ENCODE measurements at places on chromosomes 1 and 21. TPM values are rescaled to one million over a fixed set of nuclear protein-coding genes. Genes with fewer than 3 reads are reported as not detected.

DNA sequence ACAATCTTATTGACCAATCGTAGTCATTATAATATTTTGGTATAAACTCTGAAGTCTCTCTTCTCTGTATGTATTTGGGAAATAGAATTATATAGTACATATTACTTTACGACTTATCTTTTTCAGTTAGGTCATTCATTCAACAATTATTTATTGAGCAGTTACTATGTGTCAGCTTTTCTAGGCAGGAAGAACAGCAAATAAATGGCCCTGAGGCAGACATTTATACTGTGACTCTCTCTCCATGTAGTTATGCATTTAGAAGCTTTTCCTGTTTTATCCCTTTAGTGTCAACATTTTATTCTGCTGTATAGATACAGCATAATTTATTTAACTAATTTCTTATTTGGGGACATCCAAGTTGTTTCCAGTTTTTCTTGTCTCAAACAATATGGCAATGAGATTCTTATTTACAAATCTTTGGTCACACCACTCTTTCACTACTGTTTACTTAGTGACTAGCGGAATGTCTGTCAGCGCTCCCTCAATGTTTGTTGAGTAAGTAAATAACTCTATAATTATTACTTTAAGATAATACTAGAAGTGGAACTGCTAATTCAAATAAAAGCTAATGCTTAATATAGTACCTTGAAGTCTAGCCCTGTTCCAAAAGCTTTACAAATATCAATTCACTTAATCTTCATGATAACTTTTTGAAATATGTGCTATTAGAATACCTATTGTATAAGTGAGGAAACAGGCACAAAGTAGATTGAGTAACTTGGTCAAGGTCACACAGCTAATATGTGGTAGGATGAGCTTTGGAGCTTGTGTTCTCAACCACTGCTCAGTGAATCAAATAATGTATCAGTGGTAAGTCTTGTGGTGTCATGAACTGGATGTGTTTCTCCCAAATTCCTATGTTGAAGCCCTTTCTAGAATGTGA, 465.6 kb downstream of the SIPA1L2 start:
- DNase-seq: no peak

- peak; percentile 89 for DNase-seq
Observed at GRCh38 chr1:244964112-244964971, 100.0 kb upstream of the HNRNPU start.

DNA sequence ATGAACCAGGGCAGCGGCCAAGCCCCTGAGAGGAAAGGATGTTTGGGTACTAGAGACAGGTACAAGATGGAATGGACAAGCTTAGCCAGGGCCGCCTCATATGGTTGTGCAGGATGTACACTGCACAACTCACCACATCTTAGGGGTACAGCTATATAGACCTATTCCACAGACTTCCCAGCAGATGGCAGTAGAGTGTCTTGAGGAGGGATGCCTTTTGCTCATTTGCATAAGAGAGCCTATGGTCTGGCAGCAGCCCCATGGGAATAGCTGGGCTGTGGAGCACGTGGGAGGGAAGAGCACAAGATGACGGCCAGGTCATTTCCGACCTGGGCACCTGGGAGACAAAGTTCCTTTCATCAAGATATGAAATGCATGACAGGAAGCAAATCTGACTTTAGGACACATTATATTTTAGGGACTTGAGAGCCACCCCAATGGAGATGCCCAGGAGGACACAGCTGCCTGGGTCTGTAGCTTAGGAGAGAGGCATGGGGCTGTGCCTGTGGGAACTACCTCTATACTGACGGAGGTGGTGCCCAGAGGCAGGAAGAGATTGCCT, 215.5 kb downstream of the KCNJ6 start:
- DNase-seq: peak; percentile 79

DNA sequence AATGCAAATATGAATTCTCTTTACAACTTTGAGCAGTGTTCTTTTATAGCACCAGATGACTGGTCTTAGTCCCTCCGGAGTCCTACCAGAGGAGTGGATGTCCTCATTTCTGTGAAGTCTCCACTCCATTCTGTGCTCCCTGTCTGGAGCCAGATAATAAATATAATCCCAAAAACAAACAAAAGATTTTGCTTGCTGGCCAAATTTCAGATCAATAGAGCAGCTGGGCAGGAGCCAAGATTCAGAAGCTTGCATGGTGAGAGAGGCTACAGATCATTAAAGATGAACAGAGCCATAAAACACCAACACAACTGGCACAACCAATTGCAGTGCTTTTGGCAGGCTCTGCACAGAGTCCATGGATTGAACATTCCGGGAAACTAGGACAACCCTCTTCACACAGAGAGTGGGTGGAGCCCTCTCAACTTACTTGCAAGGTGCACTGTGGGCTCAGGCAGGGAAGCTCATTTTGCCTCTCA, 231.5 kb upstream of the SNX7 start:
- no peak for DNase-seq

- DNase-seq: no peak
Observed at GRCh38 chr1:57713501-57713900, 289.6 kb upstream of the DAB1 start.

DNA sequence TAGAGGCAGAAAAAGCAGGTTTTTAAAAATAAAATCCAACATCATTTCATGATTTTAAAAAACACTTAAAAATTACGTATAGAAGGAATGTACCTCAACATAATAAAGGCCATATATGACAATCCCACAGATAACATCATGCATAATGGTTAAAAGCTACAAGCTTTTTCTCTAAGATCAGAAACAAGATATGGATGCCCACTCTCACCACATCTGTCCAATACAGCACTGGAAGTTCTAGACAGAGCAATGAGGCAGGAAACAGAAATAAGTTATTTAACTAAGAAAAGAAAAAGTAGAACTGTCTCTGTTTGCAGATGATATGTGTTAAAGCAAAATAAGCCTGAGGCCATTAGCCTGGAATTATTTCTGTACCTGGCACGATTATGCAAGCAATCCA, 96.3 kb downstream of the UCHL5 start:
- DNase-seq: no peak

C8A gene
- not detected for total RNA-seq

GRCh38 chr1:82161700-82162141, 361.0 kb downstream of the ADGRL2 start:
- DNase-seq: peak; percentile 29

DNA sequence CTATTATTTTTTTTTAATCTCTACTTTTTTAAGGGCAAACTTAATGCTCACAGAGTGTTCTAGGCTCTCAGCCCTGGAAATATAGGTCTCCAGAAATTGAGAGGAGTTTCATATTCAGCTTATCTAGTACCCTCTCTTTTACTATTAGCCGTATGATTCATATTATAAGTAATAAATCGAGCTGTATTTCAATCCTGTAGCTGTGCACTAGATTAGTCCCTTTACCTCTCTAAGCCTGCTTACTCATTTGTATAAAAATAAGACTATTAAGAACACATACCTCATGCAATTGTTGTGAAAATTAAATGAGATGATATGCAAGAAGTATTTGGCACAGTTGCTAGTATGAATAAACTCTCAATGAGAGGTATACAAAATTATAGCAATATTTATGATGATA, 128.2 kb upstream of the HOOK1 start:
- no peak for DNase-seq

- no peak for DNase-seq
Observed at GRCh38 chr1:55575571-55576279, 360.6 kb upstream of the USP24 start.

FAM131C gene
- 0.08 TPM for total RNA-seq

ANP32E gene
- 35.1 TPM for total RNA-seq
